ENCODE measurements at places on chromosomes 2 and 18.

GRCh38 chr2:48856144-48856543, 100.6 kb upstream of the LHCGR start:
- no peak for DNase-seq

DNA sequence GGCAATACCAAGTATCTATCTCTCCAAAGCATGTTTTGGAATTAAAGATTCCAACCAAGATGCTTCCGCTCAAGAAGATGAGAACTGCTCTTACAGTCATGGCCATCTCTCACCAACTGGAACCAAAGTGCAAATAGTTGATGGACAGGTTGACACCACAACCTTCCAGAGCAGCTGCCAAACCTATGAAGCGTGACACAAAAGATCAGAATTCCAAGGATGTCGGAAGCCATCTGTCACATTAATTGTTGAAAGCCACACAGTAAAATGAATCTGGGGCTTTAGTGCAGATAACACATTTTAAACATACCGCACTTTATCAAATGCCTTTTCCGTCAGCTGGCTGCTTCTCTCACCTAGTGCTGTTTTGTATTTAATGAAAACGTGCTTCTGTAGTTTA, 195.7 kb downstream of the CDH20 start:
- DNase-seq, result no peak

GRCh38 chr2:173221937-173222594, 132.6 kb upstream of the CDCA7 start:
- no peak for DNase-seq

GRCh38 chr2:123002660-123003248, 1022.3 kb upstream of the CNTNAP5 start:
- no peak for DNase-seq

DNA sequence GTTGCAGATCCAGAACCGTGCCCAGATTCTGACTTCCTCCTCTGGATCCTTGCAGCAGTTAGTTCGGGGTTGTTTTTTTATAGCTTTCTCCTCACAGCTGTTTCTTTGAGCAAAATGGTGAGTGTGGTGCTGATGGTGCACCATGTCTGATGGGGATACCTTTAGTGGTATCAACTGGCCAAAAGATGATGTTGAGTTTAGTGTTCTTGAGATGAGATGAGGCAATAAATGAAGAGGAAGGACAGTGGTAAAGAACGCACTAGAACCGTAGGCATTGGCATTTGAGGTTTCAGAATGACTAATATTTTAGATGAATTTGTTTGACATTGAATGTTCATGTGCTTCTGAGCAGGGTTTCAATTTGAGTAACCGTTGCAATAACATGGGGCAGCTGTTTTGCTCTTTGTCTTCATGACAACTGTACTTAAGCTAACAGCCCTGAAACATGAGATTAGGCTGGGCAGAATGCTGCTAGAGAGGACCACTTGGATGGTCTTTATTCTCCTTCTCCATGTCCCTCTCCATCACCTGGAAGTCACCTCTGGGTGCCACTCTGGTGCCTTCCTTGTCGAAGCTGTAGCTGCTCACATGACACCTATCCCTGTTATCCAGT, 3.9 kb downstream of the CTLA4 start:
- no peak for DNase-seq

- no peak for DNase-seq
These were observed 50.6 kb downstream of the THNSL2 start for GRCh38 chr2:88220718-88221117.

GRCh38 chr2:191707542-191707941, 29.6 kb downstream of the NABP1 start:
- no peak for DNase-seq

GRCh38 chr2:28915939-28916338, 21.5 kb downstream of the WDR43 start:
- no peak for DNase-seq

GRCh38 chr2:1784087-1784486, 39.8 kb upstream of the PXDN start:
- DNase-seq, result no peak

DNA sequence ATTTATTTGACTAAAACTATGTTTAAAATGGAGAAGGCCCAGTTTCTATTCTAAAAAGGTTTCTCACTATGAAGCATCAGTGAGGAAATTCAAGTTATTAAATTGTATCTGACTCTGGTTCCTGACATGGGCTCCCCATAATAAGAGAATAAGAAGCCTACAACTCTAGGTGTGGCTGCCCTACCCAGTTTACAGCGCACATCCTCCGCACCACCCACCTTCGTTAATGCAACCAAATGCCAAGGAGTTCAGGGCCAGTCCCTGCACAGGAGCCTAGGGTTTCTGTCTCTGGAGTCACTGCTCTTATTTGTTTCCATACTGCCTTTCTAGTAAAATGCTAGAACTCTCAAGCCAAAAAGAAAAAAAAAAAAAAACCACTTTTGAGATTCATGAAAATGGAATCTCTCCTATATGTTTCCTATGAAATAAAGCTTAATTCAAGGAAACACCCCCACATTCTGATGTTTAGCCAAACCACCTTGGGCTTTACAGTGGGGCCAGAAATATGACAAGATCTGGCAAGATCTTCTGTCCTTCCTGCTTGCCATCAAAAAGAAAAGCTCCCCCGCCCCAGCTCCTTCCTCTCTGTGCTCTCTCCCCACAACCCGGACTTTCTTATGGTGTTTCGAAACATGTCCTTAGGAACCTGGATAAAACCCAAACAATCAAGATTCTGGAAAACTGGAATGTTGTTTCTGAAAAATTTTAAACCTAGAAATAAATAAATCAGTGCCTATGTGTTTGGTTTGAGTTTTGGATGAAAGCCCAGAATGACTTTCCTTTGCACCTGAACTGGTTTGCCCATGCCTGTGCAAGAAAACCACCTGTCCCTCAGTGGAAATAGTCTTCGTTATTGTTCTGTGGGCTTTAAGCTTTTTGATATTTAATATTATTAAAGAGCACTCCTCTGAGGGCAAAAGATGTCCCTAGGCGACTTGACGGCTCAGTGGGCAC, 136.7 kb downstream of the SP3 start:
- DNase-seq, result no peak

- no peak for DNase-seq
These were observed 74.0 kb upstream of the BCL11A start for GRCh38 chr2:60627412-60627811.

GRCh38 chr2:215808996-215809395, 204.4 kb downstream of the MREG start:
- no peak for DNase-seq

GRCh38 chr2:178715366-178715765, 91.9 kb downstream of the TTN start:
- no peak for DNase-seq
